ENCODE measurements at places on chromosomes 7 and 10.

DNA sequence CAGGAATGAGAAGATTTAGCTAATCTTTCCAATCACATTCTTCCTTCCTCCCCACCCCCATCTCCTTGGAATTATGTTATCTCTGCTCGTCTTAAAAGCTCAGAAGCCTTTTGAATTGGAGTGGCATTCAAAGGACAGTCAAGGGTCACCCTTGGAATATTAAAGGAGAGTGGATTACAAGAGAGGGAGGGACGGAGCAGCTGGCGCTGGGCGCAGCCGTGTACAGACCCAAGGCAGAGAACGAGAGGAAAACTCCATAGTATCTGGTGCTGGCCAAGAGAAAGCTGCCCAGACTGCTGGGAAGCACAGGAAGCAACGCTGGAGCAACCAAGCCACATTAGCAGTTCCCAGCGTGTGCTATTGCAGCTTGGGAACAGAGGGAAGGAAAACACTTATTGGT lies 95.7 kb downstream of the POU6F2 start:
- peak; percentile 70 for DNase-seq

- no peak for DNase-seq
These were observed 240.0 kb upstream of the PPP1R3A start for GRCh38 chr7:114158854-114159253.

GRCh38 chr7:127396184-127396583 lies 3.7 kb upstream of the ZNF800 start:
- no peak for DNase-seq

DNA sequence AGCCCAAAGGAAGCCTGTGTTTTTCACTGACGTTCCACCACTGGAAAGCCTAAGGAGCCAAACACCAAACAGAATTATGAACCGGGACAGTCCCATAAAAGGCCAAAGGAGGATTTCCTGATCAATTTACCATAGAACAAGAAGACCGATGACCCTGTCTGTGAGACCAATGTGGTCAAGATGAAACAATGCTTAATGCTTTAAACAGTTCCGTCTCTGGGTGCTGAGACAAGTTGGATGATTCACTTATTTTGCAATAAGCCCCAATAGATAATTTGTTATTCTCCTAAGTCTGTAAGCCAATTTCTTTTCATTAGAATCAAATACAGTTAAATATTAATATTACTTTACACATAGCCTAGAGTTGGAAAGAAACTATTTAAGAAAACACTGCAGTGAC lies 134.9 kb downstream of the MICU1 start:
- no peak for DNase-seq

GRCh38 chr10:91514787-91515186 lies 104.6 kb downstream of the HECTD2 start:
- DNase-seq = no peak

DNA sequence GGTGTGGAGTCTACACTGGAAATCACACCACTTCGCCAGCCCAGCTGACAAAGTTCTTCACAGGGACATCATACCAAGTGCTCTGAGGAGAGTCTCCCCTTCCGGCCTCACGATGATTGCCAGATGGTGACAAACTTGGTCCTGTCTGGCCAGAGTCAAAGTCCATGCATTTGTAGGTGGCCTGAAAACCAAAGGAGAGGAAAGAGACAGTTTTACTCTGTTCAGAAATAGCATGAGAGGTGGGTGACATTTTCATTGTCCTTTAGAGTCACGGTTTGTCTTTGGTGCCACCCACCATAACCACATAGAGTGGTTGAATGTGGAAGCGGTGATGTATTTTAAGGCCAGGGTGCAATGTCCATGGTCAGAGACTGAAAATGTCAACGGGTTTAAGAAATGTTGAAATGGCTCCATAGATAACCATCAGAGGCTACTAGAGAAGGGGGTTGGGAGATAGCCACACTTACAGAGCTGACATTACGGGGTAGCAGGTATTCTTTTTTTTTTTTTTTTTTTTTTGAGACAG lies 33.0 kb downstream of the BTBD16 start:
- no peak for DNase-seq

DNA sequence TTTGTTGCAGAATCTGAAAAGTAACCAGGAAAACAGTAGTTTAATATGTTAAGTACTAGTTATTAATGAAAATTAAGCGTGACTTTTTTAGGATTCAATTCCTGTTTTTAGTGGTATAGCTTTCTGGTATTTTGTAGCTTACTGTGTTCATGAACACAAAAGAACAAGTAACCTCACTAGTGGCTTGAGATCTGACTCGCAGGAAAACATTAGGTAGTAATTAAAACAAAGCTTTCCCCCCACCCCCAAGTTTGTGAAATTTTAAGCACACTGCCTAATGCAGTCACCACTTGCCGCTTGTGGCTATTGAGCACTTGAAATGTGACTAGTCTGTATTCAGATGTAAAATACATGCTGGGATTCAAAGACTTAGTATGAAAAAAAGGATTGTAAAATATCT lies 102.5 kb upstream of the RPA3 start:
- peak; percentile 11 for DNase-seq

DNA sequence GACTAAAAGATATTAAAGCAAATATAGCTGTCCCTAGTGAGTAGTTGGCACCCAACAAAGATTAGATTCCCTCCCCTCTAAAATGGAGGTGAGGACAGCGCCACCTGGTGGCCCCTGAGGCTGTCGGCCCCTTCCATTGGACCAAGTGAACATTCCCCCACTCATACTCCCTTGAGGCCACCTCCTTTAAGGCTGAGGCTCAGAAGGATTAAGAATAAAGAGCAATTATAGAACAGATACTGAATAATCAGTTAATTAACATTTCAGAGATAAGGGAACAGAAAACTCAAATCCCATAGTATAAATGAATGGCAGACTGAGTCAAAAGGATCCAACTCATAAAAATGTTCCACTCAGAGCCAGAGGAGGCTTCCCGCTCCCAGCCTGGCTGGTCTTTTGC lies 130.4 kb upstream of the GHITM start:
- DNase-seq = no peak

DNA sequence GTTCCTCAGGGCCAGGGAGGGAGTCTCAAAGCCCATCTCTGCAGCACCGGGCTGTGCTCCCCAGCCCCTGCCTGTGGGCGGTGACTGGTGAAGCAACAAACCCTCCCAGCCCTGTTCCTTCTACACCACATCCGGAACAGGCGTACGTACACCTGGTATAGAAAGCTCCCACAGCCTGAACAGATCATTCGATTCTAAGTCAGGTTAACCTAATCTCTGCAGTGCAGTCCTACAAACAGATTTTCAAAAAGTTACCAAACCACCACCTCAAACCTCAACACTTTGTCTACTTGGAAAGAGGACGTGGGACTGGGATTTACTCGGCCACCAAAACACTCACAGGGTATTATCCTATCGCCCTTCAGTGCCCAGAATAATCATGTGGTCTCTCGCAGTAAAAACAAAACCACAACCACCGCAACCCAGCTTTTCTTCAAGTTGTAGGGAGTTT lies 238.4 kb downstream of the DIP2C start:
- DNase-seq = no peak

DNA sequence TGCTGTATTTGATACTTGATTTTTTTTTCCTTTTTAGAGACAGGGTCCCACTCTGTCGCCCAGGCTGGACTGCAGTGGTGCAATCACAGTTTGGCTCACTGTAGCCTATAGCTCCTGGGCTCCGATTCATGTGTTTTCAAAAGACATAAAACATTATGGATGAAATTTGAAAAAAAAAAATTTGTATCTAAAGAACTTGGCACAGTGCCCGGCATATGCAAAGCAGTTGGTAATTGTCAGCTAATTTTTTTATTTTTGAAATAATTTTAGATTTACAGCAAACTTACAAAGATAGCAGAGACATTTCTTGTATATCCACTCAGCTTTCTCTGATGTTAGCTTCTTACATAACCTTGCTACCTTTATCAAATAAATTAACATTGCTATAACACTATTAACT lies 20.3 kb upstream of the SAMD8 start:
- DNase-seq = peak; percentile 72

GRCh38 chr7:122219253-122219865 lies 75.3 kb upstream of the AASS start:
- peak; percentile 37 for DNase-seq

DNA sequence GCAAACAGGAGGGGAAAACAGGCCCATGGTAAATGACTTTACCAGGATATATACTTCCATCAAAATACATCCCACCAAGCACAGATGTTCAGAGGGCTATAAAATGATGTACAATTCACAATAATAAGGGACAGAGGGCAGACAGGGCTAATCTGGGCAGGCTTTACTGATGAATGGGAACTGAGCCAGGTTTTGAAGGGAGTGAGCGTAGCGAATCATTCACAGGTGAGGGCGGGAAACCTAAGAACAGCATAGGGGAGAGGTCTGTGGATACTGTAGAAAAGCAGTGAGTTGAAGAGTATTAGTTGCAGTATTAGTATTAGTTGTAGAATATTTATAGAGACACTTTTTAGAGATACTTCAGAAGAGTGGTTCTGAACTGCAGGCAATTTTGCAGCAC lies 180.8 kb downstream of the JAZF1 start:
- DNase-seq = no peak

- DNase-seq = peak; percentile 74
These were observed 32.0 kb downstream of the THNSL1 start for GRCh38 chr10:25048450-25048849.

GRCh38 chr7:12303062-12303461 lies 92.0 kb downstream of the TMEM106B start:
- DNase-seq = no peak

DNA sequence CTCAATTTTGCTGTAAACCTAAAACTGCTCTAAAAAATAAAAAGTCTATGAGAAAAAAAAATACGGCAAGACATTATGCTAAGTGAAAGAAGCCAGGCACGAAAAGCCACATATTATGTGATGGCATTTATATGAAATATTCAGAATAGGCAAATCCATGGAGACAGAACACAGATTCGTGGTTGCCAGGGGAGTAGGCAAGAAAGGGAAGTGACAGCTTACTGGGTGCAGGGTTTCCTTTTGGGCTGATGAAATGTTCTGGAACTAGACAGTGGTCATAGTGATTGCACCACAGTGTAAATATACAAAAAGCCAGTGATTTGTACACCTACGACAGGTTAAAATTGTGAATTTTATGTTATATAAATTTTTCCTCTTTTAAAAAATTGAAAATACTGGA lies 41.3 kb upstream of the GLI3 start:
- DNase-seq = no peak
